ENCODE measurements at places on chromosomes 16 and 17. TPM values are rescaled to one million over a fixed set of nuclear protein-coding genes. Genes with fewer than 3 reads are reported as not detected.

DNA sequence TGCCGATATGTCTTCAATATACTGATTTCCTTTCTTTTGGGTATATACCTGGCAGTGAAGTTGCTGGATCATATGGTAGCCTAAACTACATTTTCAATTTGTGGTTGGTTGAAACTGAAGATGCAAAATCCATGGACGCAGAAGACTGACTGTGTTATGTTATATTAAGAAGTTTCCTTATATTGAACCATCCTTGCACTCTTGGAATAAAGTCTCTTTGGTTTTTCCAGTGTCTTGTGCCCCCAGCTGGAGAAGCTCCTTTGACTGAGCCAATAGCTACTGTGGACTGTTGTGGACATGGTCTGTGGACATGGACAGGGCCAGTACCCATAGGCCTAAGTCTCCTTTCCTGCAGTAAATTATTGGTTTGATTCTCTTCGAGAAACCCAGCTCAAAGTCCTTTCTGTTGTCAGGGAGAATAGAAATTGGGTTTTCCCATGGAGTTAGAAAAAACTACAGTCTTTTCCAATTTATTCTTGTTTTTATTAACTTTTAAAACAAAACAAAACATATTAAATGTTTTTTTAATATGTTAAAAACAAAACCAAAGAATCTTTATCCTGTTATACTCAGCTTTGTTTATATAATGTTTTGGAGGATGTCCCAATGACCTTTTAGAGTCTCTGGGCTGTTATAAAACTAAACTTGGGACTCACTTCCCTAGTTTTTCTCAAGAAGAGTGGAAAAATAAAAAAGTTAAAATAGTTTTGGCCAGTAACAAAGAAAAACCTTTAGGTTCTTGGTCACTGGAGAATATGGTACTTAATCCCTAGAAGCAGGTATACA lies 15.2 kb upstream of the IL34 start:
- DNase-seq, result no peak

GRCh38 chr17:80962356-80963329 lies 29.0 kb upstream of the CHMP6 start:
- DNase-seq, result no peak

DNA sequence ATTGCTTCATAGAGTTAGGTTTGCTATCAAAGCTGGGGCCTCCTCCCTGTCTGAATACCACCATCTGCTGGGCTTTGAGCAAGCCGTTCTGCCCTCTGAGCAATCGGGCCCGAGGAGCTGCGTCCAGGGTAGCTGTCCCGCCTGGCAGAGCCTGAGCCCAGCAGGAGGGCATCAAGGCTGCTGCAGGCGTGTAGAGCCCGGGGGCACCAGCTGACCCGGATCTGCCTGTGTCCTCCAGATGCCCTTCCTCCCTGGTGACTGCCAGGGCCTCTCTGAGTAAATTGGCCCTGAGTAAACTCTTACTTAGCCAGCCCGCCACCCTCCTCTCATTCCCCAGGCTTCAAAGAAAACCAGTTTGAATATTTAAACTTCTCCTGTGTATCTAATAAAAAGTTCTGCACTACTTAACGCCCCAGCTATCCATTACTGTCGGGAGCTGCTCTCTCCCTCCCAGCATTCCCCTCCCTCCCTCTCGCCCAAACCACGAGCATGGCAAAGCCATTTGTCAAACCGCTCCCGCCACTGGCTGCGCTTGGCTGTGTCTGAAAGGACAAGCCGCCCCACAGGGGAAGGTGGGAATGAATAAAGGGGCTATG lies 16.4 kb downstream of the CDK5RAP3 start:
- DNase-seq, result no peak

DNA sequence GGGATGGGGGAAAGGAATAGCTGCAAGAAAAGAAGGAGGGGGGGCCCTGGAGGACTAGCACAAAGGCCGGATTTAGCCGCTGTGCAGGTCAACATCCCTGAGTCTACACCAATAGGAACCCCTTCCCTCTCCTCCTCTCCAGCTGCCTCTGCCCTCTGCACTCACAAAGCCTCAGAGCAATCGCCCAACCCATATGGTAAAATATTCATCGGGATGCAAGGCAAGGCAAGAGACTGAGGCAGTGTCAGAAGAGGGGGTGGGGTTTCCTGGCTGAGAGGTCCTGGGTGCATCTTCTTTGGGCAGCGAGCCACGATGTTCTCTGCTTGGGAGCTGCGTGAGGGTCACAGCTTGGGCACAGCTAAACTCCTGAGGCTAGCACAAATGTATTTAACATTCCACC lies 115.5 kb upstream of the NLRP1 start:
- DNase-seq, result no peak

GRCh38 chr16:6634151-6634550 lies 698.5 kb upstream of the RBFOX1 start:
- DNase-seq, result no peak

- DNase-seq, result no peak
Measured at GRCh38 chr17:27430882-27431491, 25.3 kb upstream of the KSR1 start.

GRCh38 chr16:50360779-50361178 lies 8.0 kb downstream of the BRD7 start:
- no peak for DNase-seq

CCL16 gene
- total RNA-seq, result not detected

All from gastrocnemius medialis (tissue), 4 donors.